ENCODE measurements at places on chromosomes 6 and 20.
A peak's percentile ranks its signal among the peaks of the same experiment; 100 is the strongest.

DNA sequence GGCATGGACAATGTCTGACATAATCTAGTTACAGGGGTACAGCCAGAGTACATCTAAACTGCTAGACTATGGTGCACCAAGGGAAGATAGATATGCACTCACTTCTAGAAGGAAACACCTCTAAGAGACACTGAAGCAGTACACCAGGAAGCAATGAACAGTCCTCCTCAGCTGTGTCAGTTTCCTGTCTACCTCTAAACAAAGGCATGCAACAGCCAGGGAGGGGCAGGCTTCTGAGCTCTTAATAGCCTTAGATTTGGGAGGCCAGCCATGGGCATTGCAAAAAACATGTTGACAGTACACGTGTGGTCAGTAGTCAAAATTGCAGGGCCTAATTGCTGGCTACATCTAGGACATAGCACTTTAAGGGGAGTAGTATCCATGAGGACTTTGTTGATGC lies 21.4 kb downstream of the CRYBG1 start:
- DNase-seq: no peak

- DNase-seq: no peak
These were observed 421.1 kb downstream of the BCKDHB start for GRCh38 chr6:80527552-80528052.

DNA sequence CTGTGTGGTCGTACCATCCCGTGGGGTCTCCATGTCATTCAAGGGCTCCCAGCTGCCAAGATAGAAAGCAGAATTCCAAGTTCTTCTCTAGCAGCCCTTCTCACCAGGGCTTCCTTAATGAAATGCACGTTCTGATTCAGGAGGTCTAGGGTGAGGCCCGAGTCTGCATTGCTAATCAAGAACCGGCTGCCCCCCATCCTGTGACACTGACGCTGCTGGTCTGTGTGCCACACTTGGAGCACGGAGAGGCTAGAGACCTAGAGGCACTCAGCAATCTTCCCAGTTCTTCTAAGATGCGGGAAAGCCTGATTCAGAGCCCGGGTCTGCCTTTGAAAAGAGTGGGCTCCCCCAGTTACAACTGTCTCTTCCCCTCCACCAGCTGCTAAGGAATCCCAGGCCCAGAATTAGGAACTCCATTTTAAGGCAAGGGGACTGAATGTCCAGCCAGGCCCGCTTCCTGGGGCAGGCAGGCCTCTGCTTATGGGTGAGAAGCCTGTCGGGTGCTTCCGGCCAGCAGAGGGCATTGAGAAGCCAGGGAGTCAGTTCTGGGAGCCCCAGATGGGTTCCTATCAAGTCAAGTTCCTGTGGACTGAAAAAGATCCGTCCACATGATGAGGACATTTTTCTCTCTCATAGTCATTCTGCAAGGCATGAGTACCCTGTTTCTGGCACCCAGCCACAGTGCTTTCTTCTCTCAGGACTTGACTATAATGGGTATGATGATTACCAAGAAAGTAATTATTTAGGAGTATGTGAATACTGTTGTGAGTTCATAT lies 69.8 kb upstream of the RIN2 start:
- DNase-seq: peak; percentile 46

- no peak for DNase-seq
These were observed 1.4 kb upstream of the ENPP3 start for GRCh38 chr6:131635384-131636340.

GRCh38 chr6:108739496-108740330 lies 108.5 kb upstream of the ARMC2 start:
- no peak for DNase-seq

DNA sequence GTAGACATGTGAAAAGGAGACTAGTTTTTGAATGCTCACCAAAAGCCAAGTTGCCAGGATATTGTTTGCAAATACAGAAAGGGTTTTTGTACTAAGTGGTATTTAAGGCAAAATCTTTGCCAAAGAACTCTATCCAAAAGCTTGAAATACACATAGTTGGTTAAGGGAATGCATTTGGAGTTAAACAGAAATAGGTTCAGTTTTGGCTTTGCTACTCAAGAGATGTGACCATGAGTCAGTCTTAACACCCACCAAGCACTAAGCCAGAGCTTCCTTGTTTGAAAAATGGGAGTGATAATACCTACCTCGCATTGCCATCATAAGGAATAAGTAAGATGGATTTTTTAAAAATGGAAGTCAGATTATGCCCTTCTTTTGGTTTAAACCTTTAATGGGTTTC lies 191.7 kb upstream of the LAMP5 start:
- no peak for DNase-seq

DNA sequence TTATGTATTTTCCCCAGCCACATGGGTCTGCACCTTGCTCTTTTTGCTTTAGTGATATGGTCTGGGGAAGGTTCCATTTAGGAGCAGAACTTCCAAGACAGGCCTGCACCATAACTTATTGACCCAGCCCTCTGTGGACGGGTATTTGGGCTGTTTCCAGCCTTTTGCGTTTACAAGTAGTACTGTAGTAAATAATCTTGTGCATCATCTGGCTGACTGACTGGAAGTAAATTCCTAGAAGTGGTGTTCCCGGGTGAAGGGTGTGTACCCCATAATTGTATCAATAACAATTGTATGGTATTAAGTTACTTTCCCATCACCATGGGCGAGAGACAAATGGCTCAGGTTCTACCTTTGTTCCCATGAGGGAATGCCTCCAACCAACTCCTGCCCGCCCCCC lies 31.6 kb downstream of the SPDEF start:
- DNase-seq: no peak

- no peak for DNase-seq
These were observed 1.1 kb upstream of the SIM1 start for GRCh38 chr6:100465701-100466409.

DNA sequence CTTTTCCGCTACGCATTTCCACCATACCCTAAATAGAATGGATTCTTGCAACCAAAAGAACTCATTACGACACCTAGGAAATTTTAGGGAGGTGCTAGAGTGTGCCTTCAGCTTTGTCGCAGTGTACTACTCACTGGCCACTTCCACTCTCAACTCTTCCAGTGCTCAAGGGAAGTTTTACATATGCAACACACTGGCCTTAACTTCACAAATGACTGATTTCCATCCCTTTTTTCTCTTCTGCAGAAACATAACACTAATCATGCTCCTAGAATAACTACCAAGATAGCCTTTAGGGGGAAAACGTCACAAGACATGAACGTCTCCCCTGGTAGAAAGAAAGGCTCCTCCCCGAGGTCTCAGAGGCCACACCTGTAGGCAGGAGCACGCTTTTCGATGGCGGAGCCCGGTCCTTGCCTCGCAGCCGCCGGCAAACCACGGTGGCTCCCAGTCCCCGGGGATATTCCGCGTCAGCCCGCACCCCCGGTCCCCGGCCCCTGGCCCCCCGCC lies 584 bp downstream of the LYRM4 start:
- peak; percentile 76 for DNase-seq

DNA sequence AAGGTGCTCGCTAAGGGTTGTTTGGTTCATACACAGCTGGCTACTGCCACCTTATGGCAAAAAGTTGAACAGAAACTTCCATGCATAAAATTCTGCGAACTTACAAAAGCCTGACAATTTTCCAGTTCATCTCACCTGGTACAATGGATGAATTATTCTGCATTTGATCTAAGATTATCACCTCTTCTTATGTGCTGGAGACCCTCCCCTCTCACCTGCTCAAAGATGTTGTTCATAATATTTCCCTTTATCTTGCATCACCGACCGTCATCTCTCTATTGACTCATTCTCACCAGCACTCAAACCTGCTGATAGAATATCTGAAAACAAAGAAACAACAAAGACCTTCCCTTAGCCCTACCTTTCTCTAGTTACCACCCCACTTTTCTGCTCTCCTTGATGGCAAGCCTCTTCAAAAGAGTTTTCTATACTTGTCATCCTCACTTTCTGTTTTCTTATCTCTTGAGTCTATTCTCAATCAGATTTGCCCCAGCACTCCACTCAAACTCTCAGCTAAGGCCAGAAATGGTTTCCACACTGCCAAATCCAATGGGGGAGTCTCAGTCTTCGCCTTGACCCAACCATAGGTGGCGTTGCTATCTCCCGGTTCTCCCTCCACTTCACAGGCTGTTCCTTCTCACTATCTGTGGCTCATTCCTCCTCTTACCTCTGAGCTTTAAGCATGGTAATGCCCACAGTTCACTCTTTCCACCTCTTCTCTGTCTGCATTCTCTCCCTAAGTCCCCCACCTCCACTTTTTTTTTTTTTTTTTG lies 25.8 kb downstream of the SNRNP48 start:
- peak; percentile 62 for DNase-seq

GRCh38 chr6:169398342-169399105 lies 144.9 kb upstream of the THBS2 start:
- no peak for DNase-seq

DNA sequence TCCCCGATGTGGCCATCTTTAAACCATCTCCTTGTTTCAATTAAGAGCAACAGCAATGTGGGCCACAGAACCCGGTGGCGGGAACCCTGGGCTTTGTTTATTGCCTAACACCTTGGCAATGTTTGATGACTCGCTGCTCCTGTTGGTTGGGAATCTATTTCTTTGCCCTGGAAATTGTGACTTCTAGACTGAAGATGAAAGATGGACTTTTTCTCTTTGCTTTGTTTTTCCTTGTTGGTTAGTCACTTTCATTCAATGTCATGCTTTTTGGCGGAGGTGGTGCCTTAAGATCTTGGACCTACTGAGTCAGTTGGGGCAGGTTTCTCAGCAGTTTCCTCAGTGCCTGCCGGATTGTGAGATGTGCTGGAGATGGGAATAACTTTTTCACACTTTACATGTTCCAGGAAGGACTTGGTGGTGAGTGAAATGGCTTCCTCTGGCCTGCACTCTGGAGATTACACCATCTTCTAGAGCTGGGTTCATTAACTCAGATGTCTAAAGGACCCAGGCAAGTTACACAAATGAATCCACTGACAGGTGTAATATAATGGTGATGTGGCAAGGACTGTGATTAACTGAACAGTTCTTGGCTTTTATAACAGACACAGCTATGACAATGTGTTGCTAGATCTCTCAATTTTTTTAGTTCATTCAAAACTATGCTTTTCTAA lies 56.3 kb downstream of the TSHZ2 start:
- no peak for DNase-seq

- no peak for DNase-seq
These were observed 88.3 kb upstream of the PAK5 start for GRCh38 chr20:9927224-9927623.

DNA sequence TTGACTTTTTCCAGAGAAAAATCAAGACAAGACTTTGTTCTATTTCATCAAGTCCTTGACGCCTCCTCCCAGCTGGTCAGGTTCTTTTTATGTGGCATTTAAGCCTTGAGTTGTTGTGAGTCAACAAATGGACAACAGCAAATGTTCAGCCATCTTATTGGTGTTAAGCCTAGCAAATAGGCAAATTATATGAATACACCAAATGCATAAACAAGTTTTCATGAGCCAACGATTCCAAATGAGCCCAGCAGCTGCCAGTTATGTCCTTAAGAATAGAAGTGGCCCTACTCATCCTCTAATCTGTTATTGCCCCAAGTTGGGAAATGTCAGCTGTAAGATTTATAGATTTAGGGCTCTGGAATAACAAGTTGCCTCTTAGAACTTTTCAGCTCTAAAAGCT lies 312.0 kb downstream of the SOX4 start:
- no peak for DNase-seq

- DNase-seq: no peak
These were observed 9.0 kb downstream of the CCDC167 start for GRCh38 chr6:37490536-37491170.

All from HEK293T (cell line).